ENCODE measurements at places on chromosomes 6 and 20.

GRCh38 chr20:6381887-6382286 is 259.1 kb upstream of the FERMT1 start:
- DNase-seq: no peak
- H3K27me3 ChIP-seq: no peaks in the 10 kb centered on the region
- H3K27ac ChIP-seq: no peak overlapping the region
- no peaks in the 10 kb centered on the region for H3K36me3 ChIP-seq
- no peaks in the 10 kb centered on the region for H3K4me1 ChIP-seq

DNA sequence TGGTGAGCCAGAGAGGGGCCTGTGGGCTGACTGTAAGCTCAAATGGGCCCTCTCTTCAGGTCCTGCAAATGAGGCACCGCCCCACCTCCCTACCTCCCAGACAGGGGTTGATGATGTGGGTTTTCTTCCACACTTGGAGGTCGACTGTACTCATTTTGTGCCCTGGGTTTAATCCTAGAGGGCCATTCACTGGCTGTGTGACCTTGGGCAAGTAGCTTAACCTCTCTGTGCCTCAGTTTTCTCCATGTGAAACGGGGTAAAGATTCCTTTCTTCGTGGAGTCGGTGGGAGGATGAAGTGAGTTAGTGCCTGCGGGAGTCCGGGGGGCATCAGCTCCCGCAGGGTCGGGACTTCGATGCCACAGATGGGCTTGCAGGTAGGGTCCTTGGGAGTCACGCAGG is 23.9 kb downstream of the ZBP1 start:
- no peak overlapping the region for H3K27ac ChIP-seq
- no peak overlapping the region for H3K4me3 ChIP-seq
- no peaks in the 10 kb centered on the region for H3K36me3 ChIP-seq
- peaks cover 7% of the 10 kb centered on the region for H3K27me3 ChIP-seq
- DNase-seq: no peak

DNA sequence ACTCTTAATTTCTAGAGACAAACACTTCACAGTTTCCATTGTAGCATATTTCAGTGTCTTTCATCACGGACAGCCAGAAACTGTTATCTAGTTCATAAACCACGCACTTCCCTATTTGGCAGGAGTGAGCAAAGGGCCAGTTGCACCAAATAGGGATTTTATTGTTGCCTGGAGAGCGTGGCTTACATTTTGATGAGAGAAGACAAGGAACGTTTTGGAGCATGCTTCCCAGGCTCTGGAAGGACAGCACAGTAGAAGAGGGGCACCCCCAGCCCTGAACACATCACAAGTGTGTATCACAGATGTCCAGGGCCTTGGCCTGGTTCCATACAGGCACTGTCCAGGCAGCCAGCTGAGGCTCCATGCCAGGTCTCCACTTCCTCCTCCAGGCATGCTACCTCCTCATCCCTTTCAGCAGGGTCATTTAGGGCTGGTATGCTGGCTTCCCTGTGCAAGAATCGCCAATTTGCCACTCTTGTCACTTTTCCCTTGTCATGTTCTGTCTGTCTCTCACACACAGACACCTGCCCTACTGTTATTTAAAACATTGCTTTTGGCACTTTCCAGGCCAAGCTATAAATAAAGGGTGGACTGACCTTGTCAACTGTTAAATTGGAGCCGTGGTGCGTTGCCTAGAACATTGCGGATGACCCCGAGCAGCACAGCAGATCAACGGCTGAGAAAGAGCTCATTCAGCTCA is 235.0 kb upstream of the GMDS start:
- H3K36me3 ChIP-seq: peaks cover 2% of the 10 kb centered on the region
- no peak overlapping the region for H3K4me3 ChIP-seq
- no peak overlapping the region for H3K27ac ChIP-seq
- no peaks in the 10 kb centered on the region for H3K4me1 ChIP-seq

- H3K4me3 ChIP-seq: no peak overlapping the region
- H3K36me3 ChIP-seq: no peaks in the 10 kb centered on the region
- DNase-seq: no peak
- H3K27me3 ChIP-seq: peaks cover 22% of the 10 kb centered on the region
Measured at GRCh38 chr6:5080574-5080973, 4.6 kb upstream of the PPP1R3G start.

- no peak overlapping the region for H3K4me3 ChIP-seq
- peaks cover 43% of the 10 kb centered on the region for H3K4me1 ChIP-seq
- H3K27ac ChIP-seq: no peak overlapping the region
Measured at GRCh38 chr20:63908008-63908682, 13.2 kb downstream of the DNAJC5 start.

DNA sequence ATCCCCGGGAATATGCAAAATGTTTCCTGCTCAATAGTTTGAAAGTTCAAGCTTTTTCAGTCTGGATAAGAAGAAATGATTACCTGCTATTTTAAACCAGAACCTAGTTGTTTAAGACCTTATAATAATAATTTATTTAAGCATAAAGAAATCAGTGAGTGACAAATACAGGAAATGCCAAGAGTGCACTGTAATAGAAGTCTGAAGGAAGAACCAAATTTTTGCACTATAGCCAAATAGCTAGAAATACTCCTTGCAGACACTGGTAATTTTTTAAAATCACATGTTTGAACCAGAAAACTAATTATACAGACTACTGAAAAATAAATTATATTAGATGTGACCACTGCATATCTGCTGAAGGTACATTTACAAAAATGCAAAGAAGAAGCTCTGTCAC is 93.2 kb downstream of the MMS22L start:
- DNase-seq: no peak
- no peaks in the 10 kb centered on the region for H3K27me3 ChIP-seq
- peaks cover 3% of the 10 kb centered on the region for H3K36me3 ChIP-seq
- no peaks in the 10 kb centered on the region for H3K4me1 ChIP-seq
- H3K27ac ChIP-seq: no peak overlapping the region

DNA sequence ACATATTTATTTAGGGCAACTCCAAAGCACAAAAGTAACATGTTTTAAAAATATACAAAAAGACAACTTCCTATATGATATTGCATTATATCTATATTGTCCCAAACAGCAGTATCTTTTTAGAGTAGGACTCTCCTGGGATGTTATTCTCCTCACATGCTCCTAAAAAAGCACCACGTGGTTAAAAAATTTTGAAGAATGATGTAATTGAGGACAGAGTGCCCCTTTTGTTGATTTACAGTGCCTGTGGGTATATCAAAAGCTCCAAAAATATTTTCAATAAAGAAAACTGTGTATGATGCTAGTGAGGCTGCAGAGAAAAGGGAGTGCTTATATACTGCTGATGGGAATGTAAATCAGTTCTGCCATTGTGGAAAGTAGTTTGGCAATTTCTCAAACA is 130.3 kb upstream of the HDAC2 start:
- H3K27ac ChIP-seq: no peak overlapping the region
- H3K4me1 ChIP-seq: no peaks in the 10 kb centered on the region
- peaks cover 5% of the 10 kb centered on the region for H3K27me3 ChIP-seq

DNA sequence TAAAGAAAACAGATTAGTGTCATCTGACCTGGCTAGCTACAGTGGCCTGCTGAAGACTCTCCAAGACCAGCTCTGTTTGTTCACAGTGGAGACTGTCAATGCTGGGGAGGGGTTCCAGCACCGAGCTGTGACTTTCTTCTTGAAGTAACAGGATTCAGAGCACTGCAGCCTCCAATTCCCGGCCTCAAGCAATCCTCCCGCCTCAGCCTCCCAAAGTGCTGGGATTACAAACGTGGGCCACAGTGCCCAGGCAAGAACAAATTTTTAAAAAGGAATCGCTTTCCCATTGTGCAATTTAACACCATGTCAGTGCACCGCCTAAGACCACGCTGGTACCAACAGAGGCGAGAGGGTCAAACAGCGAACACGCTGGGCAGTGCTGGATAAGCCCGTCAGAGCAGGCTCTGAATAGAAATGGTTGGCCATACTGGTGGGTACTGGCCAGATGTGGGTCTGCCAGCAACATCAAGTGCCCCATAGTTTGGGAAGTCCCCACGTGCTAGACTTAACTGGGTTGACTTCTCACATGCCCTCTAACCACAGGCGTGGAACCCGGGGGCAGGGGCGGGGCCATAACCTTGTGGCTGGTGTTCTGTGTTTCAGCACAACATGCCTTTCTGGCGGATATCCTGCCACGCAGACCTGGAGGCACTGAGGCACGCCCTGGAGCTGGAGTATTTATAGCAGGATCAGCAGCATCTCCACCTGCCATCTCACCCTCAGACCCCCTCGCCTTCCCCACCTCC is 168.9 kb downstream of the ZMYND8 start:
- no peaks in the 10 kb centered on the region for H3K36me3 ChIP-seq
- peaks cover 6% of the 10 kb centered on the region for H3K4me1 ChIP-seq
- peaks cover 18% of the 10 kb centered on the region for H3K27me3 ChIP-seq
- H3K27ac ChIP-seq: no peak overlapping the region

- H3K4me3 ChIP-seq: no peak overlapping the region
- DNase-seq: no peak
- H3K27ac ChIP-seq: no peak overlapping the region
- peaks cover 13% of the 10 kb centered on the region for H3K27me3 ChIP-seq
- H3K4me1 ChIP-seq: peaks cover 5% of the 10 kb centered on the region
Measured at GRCh38 chr6:40848868-40849514, 190.0 kb downstream of the UNC5CL start.

DNA sequence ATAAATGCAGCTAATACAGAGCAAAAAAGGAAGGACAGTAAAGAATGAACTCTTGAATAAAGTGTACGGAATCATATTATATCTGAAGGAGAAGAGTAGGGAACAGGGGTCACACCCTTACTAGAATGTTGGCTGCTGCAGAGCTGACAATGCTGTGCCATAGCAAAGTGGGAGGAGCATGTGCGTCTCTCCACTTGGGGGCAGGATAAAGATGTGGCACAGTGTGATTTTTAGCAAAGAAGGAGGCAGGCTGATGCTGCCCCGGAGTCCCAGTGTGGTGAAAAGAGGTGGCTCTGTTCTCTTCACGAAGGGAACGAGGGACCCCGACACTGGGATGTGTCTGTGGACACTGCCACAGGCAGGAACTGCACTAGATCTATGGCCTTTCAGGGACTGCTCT is 67.5 kb downstream of the INSM1 start:
- H3K4me3 ChIP-seq: no peak overlapping the region
- H3K4me1 ChIP-seq: no peaks in the 10 kb centered on the region
- no peaks in the 10 kb centered on the region for H3K27me3 ChIP-seq
- H3K36me3 ChIP-seq: peaks cover 5% of the 10 kb centered on the region
- no peak overlapping the region for H3K27ac ChIP-seq

DNA sequence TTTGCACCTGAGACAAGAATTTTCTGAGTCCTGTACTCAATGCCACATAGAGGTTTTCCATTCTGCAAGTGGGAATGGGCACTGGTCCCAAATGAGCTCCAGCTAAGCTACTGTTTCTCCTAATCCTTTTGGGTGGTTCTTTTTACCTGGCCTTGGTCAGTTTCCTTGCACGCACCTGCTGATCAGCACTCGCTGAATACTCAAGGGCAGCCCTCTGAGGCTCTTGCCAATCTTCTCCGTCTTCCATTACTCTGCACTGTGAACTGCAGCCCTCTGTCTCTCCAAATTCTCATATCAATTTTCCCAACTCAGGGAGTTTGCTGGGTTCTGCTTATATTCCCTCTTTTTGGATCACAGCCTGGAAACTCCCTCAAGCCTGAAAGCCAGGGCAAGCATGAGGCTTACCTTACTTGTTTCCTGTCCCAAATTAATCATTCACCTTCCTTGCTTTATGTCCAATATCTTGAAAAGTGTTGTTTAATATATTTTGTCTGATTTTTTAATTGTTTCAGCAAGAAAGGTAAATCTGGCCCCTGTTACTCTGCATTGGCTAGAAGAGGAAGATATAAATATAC is 138.0 kb upstream of the TBX18 start:
- H3K4me1 ChIP-seq: no peaks in the 10 kb centered on the region
- no peaks in the 10 kb centered on the region for H3K27me3 ChIP-seq
- H3K36me3 ChIP-seq: no peaks in the 10 kb centered on the region

- no peaks in the 10 kb centered on the region for H3K36me3 ChIP-seq
- no peaks in the 10 kb centered on the region for H3K4me1 ChIP-seq
- no peak overlapping the region for H3K4me3 ChIP-seq
- H3K27me3 ChIP-seq: peaks cover 21% of the 10 kb centered on the region
- no peak overlapping the region for H3K27ac ChIP-seq
Measured at GRCh38 chr20:17430125-17430950, 100.8 kb downstream of the BFSP1 start.

- no peaks in the 10 kb centered on the region for H3K4me1 ChIP-seq
- no peak overlapping the region for H3K27ac ChIP-seq
- DNase-seq: no peak
- H3K27me3 ChIP-seq: peaks cover 3% of the 10 kb centered on the region
- no peak overlapping the region for H3K4me3 ChIP-seq
Measured at GRCh38 chr6:140970485-140970884, 1162.2 kb upstream of the GJE1 start.

DNA sequence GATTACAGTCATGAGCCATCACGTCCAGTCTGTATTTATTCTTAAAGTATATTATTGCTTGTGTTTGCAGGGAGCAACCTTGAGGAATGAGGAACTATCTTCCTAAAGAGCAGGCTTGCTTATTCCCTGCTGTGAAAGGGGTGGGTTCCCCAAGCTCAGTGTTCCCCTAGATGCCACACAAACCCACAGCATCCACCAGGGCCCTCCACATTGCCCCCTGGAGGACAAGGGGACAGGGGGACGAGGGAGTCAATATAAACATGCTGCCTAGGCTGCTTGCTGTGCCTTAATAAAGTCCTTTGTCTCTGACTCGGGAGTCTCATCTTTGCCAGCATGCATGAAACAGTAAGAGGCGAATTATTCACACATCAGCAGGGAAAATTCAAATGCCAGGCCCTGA is 8.0 kb upstream of the IDH3B start:
- no peak overlapping the region for H3K4me3 ChIP-seq
- no peaks in the 10 kb centered on the region for H3K36me3 ChIP-seq
- H3K27ac ChIP-seq: no peak overlapping the region

- no peaks in the 10 kb centered on the region for H3K36me3 ChIP-seq
- no peaks in the 10 kb centered on the region for H3K27me3 ChIP-seq
- peaks cover 13% of the 10 kb centered on the region for H3K4me1 ChIP-seq
- no peak overlapping the region for H3K27ac ChIP-seq
- no peak for DNase-seq
- no peak overlapping the region for H3K4me3 ChIP-seq
Measured at GRCh38 chr6:127402890-127403617, 56.1 kb downstream of the KIAA0408 start.

DNA sequence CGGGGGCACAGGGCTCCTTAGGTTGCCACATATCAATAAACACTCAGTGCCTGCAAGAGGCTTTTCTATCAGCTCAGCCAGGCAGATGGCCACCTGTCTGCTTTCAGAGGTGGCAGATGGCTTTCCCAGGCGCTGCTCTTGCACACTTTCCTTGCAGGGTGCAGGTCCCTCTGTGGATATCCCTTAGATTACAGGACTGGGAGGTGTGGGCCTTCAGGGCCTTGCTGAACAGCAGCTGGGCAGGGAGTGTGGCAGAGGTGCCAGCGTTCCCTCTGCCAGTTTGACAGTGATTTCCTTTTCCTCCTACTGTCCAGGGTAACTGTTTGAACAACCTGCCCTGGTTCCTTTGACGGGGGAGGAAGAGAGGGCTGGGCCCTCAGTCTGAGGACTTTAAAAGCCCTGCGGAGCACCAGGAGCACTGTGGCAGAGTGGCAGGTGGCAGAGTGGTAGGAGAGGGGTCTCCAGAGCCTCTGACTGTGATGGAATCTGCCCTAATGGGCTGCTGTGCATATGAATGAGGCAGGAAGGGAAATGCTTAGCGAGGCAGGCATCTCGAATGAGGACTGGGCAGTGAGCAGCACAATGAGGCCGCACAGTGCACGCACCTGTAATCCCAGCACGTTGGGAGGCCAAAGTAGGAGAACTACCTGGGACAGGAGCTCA is 34.2 kb downstream of the ABHD12 start:
- no peaks in the 10 kb centered on the region for H3K36me3 ChIP-seq
- H3K4me3 ChIP-seq: no peak overlapping the region
- H3K4me1 ChIP-seq: peaks cover 26% of the 10 kb centered on the region
- no peaks in the 10 kb centered on the region for H3K27me3 ChIP-seq
- DNase-seq: no peak

- no peaks in the 10 kb centered on the region for H3K36me3 ChIP-seq
- no peak for DNase-seq
- H3K4me1 ChIP-seq: no peaks in the 10 kb centered on the region
- no peak overlapping the region for H3K4me3 ChIP-seq
Measured at GRCh38 chr6:133173276-133173675, 67.9 kb upstream of the EYA4 start.

All from activated naive CD8-positive, alpha-beta T cell treated with anti-CD3 and anti-CD28 coated beads, Interleukin-2, amount 50 U/mL, for 24 hours (primary cell).